ENCODE measurements at places on chromosomes 5 and 9.

- no peak for DNase-seq
- peaks cover 4% of the 10 kb centered on the region for H3K27me3 ChIP-seq
- H3K4me3 ChIP-seq = no peak overlapping the region
- peaks cover 2% of the 10 kb centered on the region for H3K36me3 ChIP-seq
- H3K4me1 ChIP-seq = no peaks in the 10 kb centered on the region
Observed at GRCh38 chr9:135440620-135441019, 39.0 kb upstream of the PPP1R26 start.

GRCh38 chr9:89461265-89461664 lies 36.6 kb downstream of the SEMA4D start:
- peaks cover 64% of the 10 kb centered on the region for H3K4me1 ChIP-seq
- H3K4me3 ChIP-seq = no peak overlapping the region
- H3K27ac ChIP-seq = no peak overlapping the region
- H3K36me3 ChIP-seq = peaks cover 12% of the 10 kb centered on the region
- H3K27me3 ChIP-seq = no peaks in the 10 kb centered on the region
- DNase-seq = no peak

GRCh38 chr5:163916376-163916775 lies 411.0 kb downstream of the MAT2B start:
- no peaks in the 10 kb centered on the region for H3K27me3 ChIP-seq
- DNase-seq = peak; percentile 47
- H3K36me3 ChIP-seq = peaks cover 25% of the 10 kb centered on the region
- H3K27ac ChIP-seq = peak overlapping the region; percentile 100
- peaks cover 62% of the 10 kb centered on the region for H3K4me1 ChIP-seq

DNA sequence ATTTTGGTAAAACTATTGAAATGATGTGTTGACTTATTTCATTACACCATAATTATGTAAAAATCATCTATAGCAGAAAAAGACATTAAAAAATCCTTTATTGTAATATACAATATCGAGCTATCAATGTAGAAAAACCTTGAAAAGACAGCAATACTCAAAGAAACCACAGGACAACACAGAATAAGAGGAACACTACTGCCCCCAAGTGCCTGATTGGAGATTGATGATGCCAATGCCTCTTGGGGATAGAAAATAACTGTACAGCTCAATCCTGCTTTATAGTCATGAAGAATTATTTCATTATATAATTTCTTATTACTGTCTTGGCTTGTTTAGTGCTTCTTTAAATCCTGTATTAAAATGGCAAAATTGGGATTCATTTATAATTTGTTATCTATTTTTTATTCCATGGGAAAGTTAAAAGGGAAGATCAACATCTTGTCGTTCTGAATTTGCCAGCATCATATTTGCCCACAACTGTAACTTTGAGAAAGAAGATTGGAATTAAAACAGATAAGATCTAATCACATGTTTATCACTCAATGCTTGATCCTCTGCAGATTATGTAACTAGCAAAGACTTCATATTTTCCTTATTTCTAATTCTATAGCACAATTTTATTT lies 337.5 kb downstream of the CDH9 start:
- no peaks in the 10 kb centered on the region for H3K4me1 ChIP-seq
- DNase-seq = no peak
- H3K27me3 ChIP-seq = no peaks in the 10 kb centered on the region
- H3K36me3 ChIP-seq = no peaks in the 10 kb centered on the region
- no peak overlapping the region for H3K27ac ChIP-seq
- no peak overlapping the region for H3K4me3 ChIP-seq

GRCh38 chr5:170266570-170267381 lies 30.8 kb downstream of the LCP2 start:
- peaks cover 7% of the 10 kb centered on the region for H3K36me3 ChIP-seq
- peaks cover 6% of the 10 kb centered on the region for H3K27me3 ChIP-seq
- no peak overlapping the region for H3K27ac ChIP-seq
- no peak overlapping the region for H3K4me3 ChIP-seq

DNA sequence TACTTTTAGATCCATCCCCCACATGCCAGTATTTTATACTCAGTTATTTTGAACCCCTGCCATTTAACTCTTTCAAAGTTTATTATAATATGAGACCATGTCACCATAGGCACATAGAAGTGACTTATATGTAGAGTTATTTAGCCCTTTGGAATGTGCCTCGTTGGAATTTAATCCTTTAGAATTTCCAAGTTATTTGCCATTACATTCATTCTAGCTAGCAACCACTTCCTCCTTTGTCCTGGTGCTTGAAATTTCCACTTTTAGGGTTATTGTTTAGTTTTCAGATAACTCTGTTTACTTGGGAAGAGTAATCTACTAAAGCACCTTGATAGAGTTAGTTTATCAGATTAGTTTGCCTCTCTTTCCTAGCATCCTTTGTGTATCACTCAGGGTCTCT lies 82.8 kb upstream of the TLE1 start:
- H3K4me3 ChIP-seq = no peak overlapping the region
- peaks cover 4% of the 10 kb centered on the region for H3K27me3 ChIP-seq
- no peak overlapping the region for H3K27ac ChIP-seq
- H3K4me1 ChIP-seq = no peaks in the 10 kb centered on the region
- no peaks in the 10 kb centered on the region for H3K36me3 ChIP-seq
- DNase-seq = no peak

DNA sequence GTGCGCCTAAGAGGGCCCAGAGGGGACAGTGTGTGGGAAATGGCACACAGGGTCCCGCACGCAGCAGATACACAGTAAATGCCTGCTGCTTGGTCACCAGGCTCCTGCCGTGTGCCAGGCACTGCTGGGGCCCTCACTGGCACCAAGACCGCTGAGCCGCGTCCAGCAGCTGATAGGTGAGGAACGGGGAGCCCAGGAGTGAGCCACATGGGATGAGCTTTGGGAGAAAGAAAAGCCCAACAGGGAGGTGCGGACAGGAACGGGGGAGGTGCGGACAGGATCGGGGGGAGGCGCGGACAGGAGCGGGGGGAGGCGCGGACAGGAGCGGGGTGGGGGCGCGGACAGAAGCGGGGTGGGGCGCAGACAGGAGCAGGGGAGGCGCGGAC lies 16.5 kb downstream of the GPSM1 start:
- no peak overlapping the region for H3K4me3 ChIP-seq
- no peaks in the 10 kb centered on the region for H3K36me3 ChIP-seq
- DNase-seq = no peak

GRCh38 chr5:32687499-32687831 lies 23.7 kb upstream of the NPR3 start:
- H3K4me3 ChIP-seq = no peak overlapping the region
- no peaks in the 10 kb centered on the region for H3K4me1 ChIP-seq
- peaks cover 3% of the 10 kb centered on the region for H3K27me3 ChIP-seq

DNA sequence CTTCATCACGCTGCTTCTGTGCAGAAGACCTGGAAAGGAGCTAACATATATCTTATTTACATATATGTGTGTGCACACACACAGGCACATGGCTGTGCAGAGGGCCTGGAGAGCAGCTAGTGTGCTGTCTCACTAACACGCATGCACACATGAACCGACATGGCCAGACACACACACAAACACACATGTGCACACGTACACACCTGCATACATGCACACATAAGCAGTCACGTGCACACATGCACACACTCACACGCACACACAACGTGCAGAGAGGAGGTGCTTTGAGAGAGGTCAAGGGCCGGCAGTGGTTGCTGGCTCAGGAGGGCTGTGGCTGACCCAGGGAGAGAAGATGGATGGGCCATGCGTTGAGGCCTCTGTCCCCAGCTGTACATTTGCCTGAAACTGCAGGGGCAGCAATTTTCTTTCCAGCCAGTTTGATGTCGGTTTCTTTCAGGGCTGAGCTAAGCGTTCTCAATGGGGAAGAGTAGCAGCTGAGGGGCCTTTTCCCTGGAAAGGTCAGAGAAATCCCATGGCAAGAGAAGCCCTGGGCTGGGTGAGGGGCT lies 66.7 kb downstream of the OLFM1 start:
- no peaks in the 10 kb centered on the region for H3K36me3 ChIP-seq
- no peak overlapping the region for H3K27ac ChIP-seq
- no peak overlapping the region for H3K4me3 ChIP-seq
- H3K4me1 ChIP-seq = no peaks in the 10 kb centered on the region

DNA sequence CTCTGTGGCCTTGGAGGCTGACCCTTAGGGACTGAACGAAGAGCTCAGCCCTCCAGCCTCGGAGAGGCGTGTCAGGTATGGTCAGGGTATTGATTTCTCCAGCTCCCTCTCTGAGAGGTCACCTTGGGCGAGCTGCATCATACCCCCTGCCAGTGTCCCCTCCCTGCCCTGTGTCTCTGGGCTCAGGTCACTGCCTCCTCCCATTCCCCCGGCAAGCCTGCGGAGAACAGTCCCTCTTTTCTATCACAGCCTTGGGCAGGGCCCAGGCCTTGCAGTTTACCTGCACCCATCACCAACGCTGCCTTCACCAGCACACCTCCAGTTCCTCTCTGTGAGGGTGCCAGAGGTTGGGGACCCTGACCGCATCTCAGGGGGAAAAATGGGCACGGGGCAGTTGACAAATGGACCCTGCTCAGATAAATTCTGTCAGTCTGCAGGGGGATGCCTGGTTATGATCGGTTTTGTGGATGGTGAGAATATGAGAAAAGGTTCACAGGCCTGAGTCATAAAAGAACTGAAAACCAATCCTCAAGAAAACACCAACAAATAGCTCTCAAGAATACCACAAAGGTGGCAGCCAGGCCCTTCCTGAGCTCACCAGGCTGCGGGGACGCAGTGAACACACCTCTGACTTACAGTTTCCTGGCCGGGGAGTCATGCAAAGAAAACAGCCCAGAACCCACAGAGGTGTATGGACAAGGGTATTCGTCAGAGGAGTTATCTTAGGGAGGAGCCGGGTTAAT lies 24.7 kb upstream of the RXRA start:
- H3K36me3 ChIP-seq = no peaks in the 10 kb centered on the region
- no peak overlapping the region for H3K27ac ChIP-seq
- H3K4me3 ChIP-seq = no peak overlapping the region
- H3K27me3 ChIP-seq = peaks cover 9% of the 10 kb centered on the region
- DNase-seq = no peak

DNA sequence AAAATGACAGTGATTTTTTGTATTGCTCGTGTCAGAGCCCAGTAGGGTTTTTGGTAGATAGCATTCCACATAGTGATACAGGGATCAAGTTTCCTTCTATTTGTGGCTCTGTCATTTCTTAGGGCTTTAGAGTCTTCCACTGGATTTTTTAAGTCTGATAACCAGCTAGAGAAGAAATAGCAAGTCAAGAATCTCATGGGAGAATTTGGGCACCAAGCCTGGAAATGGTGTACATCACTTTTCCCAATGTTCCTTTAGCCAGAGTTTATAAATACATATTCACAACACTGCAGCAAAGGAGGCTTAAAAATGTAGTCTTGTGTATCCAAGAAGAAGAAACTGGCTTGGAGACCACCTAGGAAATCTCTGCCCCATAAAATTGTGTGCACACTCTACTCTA lies 647.1 kb upstream of the KLF4 start:
- no peaks in the 10 kb centered on the region for H3K4me1 ChIP-seq
- no peak overlapping the region for H3K27ac ChIP-seq
- no peak for DNase-seq

DNA sequence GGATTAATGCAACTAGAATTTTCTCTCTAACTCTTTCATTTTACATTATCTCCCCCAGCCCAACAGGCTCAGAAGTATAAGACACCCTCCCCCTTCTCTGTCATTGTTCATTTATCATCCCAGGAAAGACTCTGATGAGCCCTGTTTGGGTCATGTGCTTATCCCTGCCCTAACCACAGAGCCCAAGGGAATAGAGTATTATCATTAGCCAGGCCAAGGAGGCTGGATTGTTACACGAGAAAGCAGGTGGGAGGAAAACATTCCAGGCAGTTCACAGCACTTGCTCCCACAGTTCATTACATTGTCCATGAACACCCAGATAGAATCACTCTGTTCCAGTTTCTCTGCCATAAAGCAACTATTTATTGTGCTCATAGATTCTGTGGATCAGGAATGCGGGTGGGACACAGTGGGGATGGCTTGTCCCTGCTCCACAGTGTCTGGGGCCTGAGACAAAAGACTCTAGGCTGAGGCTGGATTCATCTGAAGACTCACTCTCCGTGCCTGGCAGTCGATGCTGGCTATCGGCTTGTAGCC lies 59.5 kb upstream of the TMEM215 start:
- H3K27me3 ChIP-seq = peaks cover 9% of the 10 kb centered on the region
- H3K27ac ChIP-seq = no peak overlapping the region
- H3K4me1 ChIP-seq = no peaks in the 10 kb centered on the region
- H3K36me3 ChIP-seq = no peaks in the 10 kb centered on the region
- DNase-seq = no peak

GRCh38 chr5:126499278-126499677 lies 76.1 kb downstream of the GRAMD2B start:
- H3K36me3 ChIP-seq = no peaks in the 10 kb centered on the region
- H3K27me3 ChIP-seq = no peaks in the 10 kb centered on the region
- H3K4me3 ChIP-seq = no peak overlapping the region
- no peak for DNase-seq
- no peak overlapping the region for H3K27ac ChIP-seq

DNA sequence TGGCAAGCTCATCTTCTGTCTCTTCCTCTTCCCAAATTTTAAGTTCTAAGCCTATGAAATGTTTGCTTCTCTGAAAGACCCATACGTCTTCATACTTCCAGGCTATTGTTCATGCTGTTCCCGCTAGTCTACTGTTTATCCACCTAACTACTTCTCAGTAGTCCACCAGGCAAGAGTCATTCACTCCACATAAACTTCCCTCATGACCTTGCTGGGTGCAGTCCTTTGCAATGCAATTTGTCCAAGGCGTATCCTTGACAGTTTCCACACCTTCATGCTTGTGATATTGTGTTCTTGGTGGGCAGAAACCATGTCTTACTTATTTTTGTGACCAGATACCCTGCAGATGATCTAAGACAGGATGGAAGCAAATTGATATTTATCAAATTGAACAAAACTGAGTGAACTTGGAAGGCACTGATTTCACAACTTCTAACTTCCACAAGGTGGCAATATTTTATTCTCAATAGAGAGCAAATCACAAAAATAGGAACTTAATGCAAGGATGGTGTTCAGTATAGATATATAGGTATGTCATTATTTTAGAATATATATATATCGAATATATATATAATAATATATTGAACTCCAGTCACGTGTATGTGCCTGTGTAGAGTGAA lies 30.3 kb downstream of the TYRP1 start:
- no peaks in the 10 kb centered on the region for H3K27me3 ChIP-seq
- H3K36me3 ChIP-seq = no peaks in the 10 kb centered on the region
- H3K4me1 ChIP-seq = no peaks in the 10 kb centered on the region
- H3K4me3 ChIP-seq = no peak overlapping the region
- no peak overlapping the region for H3K27ac ChIP-seq

- no peak for DNase-seq
- H3K27me3 ChIP-seq = no peaks in the 10 kb centered on the region
- no peak overlapping the region for H3K27ac ChIP-seq
- no peak overlapping the region for H3K4me3 ChIP-seq
- H3K36me3 ChIP-seq = no peaks in the 10 kb centered on the region
- H3K4me1 ChIP-seq = no peaks in the 10 kb centered on the region
Observed at GRCh38 chr5:124341066-124341858, 405.2 kb downstream of the ZNF608 start.

- DNase-seq = no peak
- H3K27ac ChIP-seq = no peak overlapping the region
- no peaks in the 10 kb centered on the region for H3K27me3 ChIP-seq
- no peak overlapping the region for H3K4me3 ChIP-seq
- H3K4me1 ChIP-seq = no peaks in the 10 kb centered on the region
- peaks cover 9% of the 10 kb centered on the region for H3K36me3 ChIP-seq
Observed at GRCh38 chr5:159420940-159421339, 90.7 kb upstream of the IL12B start.

Measured in memory B cell (primary cell).